ENCODE measurements at places on chromosomes 16 and 17.

DNA sequence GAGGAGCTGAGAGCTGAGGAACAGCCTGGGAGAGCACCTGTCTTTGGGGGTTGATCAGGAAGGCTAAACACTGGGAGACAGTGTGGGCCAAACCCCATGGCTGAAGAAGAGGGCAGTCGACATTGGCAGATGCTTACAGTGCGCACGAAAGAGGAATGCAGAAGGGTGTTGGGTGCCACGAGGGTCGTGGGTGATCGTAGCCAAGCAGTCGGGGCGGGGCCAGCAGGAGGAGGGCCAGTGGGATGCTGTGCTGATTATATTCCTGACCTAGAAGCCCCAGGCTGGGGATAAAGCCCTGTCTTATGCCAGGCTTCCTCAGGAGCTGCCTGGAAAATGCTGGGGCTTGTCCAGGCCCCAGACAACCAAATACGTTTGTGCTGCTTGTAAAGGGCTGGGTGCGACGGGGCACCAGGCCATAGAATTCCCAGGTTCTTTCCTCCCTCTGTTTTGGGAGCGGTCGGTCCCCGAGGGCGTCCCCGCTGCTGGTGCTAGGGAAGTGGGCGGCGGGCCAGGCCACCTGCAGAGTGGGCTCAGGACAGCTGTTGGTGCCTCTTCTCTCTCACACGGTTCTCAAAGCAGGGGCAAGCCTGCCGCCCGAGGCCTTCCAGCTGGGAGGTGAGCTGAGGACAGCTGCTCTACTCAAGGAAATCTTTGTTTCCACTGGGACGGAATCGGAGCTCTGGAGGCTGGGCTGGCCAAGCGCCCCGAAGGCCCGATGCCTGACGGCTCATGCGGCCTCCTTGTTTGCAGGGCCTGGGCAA, 10.0 kb downstream of the C1QTNF1 start:
- DNase-seq = no peak

DNA sequence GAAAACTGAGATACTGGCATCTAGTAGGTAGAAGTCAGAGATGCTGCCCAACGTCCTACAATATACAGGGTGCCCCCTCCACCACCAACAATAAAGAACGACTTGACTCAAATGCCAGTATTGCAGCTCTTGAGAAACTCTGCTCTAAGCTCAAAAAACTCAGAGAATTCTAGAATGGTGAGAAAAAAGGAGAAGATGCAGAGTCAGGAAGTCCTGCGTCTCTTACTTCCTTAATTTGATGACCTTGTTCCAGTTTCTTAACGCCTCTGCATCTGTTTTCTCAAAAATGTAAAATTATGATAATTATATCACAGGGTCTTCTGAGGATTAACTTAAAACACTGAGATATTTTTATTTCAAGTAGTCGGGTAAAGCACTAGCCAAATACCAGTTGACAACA, 1.7 kb upstream of the HSBP1 start:
- DNase-seq = no peak

- no peak for DNase-seq
Observed at GRCh38 chr16:79412783-79413225, 187.7 kb downstream of the MAF start.

DNA sequence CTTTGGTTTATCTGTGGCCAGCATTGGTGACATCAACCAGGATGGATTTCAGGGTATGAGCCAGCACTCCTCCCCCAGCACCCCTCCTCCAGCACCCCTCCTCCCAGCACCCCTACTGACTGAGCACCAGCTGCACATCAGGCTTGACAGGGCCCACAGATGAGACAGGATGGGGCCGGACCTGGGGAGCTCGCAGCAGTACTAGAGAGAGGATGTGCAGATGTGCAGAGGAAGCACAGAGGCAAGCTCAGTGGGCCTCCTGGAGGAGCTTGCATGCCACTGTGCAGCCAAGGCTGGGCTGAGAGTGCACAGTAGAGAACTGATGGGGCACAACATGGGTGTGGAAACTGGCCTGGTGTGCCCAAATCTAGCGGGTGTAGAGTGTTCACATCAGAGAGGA, 16.2 kb downstream of the ITGA3 start:
- no peak for DNase-seq

GRCh38 chr17:61313461-61314326, 85.9 kb upstream of the TBX2 start:
- DNase-seq = no peak

DNA sequence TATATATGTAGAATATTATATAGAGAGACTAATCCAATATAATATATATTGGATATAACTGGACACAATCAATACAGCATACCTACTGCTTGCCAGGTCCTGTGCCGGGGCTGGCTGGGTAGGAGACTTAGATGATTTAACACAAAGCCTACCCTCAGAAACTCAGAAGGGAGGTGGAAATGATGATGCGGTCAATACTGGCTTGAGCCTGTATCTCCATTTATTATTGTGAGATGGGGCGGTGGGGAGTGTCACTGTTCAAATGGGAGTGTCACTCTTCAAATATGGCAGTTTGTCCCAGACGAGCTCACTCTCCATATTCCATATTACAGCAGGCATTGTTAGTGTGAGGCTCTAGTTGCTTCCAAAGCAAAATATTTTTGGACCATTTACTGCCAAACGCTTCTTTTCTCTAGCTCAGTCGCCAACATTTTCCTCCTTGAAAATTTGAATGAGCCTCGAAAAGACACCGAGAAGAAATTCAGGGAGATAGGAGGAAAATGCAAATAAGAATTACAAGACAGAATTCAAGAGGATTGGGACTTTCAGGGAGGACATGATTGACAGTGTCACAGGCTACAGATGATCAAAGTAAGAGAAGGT, 70.7 kb downstream of the WSCD1 start:
- DNase-seq = no peak

GRCh38 chr17:30173649-30174048, 57.0 kb downstream of the NSRP1 start:
- no peak for DNase-seq

- no peak for DNase-seq
Observed at GRCh38 chr16:14423344-14423743, 206.7 kb downstream of the PARN start.

GRCh38 chr17:3602499-3602898, 6.7 kb downstream of the TRPV1 start:
- peak; percentile 16 for DNase-seq

DNA sequence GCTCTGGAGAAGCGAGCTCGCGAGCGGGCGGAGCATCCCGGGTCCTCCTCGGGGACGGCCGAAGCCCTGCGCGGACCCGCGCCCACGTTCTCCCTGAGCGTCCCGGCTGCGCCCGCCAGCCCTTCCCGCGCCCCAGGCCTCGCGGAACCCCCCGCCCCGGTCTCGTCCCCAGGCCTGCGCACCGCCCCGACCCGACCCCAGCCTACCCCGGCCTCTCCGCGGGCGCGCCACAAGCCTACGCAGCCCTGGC, 159 bp downstream of the USP36 start:
- DNase-seq = no peak

DNA sequence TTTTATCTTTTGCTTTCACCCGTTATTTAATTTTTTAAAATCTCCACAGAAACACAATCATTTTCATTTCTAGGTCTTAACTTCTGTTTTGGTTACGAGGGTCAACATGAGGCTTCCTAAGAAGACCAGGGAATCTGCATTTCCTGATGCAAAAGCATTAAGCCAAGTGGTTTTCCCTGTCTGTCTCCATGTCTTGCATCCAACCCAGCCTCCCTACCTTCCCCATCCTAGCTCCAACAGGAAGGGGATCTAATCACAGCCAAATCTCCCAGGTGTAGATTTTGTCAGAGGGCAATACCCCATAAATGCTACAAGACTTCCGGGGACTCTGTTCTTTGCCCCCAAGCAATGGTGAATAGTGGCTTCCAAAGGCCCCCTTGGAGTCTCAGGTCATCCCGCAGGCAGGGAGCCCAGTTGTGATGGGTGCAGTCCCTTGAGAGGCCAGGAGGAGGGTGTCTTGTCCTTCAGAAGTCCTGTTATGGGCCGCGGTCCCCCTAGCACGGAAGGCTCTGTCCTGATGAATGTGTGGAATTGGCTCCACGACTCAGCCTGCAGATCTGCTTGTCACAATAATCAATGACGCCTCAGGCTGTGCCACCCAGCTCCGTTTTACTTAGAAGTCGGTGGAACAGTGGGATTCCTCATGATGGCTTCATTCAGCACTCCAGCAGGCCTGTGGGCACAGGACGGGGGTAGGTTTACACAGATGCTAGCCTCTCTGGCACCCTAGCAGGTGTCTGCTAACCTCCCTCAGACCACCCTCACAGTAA, 141.1 kb downstream of the RGS9 start:
- peak; percentile 5 for DNase-seq

DNA sequence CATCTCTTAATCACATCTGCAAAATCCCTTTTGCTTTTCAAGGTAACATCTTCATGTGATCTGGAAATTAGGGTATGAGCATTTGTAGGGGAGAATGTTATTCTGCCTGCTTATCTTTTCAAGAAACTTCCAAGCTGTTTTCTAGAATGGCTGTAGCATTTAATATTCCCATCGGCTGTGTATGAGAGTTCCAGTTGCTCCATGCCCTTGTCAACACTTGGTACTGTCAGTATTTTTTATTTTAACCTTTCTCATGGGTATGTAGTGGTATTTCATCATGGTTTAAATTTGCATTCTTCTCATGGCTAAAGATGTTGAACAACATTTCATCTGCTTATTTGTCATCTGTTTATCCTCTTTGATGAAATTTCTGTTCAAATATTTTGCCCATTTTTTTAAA, 90.6 kb upstream of the HLF start:
- no peak for DNase-seq

DNA sequence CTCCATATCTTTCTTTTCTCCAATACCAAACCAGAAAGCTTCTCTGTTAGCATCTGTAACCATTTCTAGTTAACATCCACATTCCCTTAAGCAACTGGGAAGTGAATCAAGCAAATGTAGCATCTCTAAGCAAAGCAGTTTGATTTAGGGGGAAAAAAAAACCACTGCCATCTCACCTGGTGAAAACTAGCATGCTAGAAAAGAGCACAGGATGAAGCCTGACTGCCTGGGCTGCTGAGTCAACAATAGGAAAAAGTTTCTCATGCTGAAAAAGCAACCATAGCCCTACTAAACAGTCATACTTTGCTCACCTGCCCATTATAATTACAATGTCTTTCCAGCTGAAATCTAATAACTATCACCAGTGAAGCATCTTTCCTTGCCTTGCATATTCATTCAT, 139.3 kb downstream of the ANKFN1 start:
- DNase-seq = no peak

DNA sequence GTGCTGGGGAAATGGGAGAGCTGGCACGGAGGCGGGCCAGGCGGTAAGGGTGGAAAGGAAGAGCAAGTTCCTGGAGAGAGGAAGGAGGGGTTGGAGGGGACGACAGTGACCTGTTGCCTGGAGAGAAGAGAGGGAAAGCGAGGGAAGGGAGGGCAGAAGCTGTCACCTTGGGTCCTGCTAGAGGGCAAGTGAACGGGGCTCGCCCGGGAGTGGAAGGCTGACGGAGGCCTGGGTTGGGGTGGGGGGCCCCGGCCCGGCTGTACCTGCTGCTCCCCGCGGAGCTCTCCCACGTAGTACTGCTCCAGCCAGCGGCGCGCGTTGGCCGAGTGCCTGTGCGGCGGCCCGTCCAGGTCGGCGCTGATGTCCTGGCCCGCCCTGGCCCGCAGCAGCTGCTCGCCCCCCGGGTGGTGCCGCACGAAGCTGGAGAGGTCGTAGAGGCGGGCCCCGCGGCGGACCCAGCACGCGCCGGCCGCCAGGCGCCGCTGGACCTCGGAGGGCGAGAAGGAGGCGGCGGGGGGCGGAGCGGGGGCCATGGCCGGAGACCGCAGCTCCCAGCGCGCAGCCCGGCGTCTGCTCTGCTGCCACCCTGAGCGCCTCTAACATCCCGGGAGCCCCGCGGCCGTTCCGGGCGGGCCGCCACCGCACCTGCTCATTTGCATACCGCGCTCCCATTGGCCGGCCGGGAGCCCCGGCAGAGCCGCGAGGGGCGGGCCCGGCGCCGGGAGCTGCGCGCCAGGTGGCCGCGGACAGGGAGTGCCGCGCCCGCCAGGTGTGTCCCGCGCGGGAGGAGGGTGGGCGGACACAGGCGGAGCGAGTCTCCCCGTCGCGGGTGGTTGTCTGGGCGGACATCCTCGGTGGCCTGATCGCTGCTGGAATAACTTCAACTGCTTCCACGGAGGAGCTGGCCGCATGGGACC, at the start of gene FA2H:
Gene FA2H, minus strand, starts transcription at position 598 of the 917 bp plus-strand sequence. Its CDS starts 65 bp downstream, at position 533.
- peak; percentile 47 for DNase-seq

- DNase-seq = no peak
Observed at GRCh38 chr16:46632778-46633733, 11.9 kb upstream of the SHCBP1 start.

GRCh38 chr17:53191878-53192277, 630.8 kb upstream of the KIF2B start:
- no peak for DNase-seq

DNA sequence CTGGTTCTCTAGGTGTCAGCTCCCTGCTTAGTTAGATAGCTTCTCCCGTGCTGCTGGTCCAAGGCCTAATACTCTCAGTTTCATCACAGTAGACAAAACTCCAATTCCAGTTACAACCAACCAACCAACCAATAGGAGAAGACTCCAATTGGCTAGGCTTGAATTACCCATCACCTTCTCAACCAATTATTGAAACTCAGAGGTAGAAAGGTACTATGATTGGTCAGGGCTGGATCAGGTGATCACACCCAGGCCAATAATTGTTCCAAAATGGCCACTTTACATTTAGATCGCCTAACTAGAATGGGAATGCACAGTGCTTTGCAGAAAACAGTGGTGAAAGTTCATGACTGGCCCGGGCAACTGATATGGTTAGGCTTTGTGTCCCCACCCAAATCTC, 49.5 kb upstream of the CRHR1 start:
- no peak for DNase-seq

DNA sequence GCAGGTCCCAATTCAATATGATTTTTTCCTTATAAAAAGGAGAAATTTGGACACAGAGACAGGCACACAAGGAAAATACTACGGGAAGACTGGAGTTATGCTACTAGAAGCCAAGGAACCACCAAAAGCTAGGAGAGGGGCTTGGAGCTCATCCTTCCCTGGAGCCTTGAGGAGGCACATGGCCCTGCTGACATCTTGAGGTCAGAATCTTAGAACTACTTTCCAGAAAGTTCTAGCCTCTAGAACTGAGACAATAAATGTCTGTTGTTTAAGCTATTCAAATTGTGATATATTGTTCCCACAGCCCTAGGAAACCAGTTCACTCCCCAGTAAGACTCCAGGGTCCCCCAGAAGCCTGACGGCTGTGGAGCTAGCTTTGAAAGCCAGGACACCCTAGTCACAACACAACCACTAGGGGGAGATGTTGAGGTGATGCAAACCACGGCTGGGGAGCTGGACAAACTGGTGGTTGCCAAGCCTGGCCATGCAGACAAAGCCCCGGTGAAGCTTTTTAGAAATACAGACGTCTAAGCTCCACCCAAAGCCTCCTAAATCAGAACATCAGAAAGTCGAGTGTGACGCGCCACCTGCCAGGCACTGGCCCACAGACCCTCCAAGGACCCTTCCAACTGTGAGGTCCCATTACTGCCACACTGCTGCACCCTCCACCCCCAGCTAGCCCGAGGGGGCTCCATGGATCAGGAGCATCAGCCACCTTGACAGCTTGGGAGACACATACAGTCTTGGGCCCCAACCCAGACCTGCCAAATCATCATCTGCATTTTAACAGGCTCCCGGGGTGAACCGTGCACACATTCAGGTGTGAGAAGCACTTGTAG, 106.4 kb downstream of the SLC39A11 start:
- DNase-seq = peak; percentile 20

- no peak for DNase-seq
Observed at GRCh38 chr17:7831233-7831632, 2.8 kb upstream of the KDM6B start.

- no peak for DNase-seq
Observed at GRCh38 chr17:42640121-42640520, 19.0 kb upstream of the TUBG2 start.
